ENCODE measurements at places on chromosomes 6 and 20. TPM values are rescaled to one million over a fixed set of nuclear protein-coding genes. Genes with fewer than 3 reads are reported as not detected.

GRCh38 chr6:135657207-135657606, 159.7 kb upstream of the AHI1 start:
- no peak for DNase-seq

GRCh38 chr6:26411751-26412150, 9.7 kb downstream of the BTN3A1 start:
- DNase-seq: no peak

DNA sequence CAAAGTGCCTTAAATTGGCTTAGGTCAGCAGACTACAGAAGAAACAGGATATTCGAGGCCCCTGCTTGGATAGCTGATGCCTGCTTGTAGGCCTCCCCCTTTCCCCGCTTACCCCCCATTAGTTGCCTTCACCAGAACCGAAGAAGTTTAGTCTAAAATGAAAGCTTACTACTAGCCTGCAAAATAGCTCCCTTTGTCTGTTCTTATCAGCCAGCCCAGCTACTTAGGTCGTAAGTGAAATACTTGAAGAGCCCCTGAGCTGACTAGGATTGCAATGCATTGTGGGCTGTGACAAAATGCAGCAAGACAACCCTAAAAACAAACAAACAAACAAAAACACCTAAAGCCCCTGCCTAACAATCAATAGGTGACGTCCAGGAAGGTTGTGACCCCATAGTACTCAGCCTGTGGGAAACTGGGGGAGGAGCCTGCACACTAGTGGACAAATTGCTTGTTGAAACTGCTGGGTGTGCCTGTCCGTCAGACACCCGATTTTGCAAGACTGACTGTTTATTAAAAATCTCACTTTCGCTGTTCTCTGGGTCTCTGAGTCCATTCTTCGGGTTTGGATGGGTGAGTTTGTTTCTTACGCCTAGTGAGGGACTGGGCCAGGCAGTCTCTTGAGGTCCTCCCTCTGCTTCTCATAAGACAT, 105.0 kb upstream of the DUSP22 start:
- no peak for DNase-seq

- DNase-seq: no peak
These were observed 6.5 kb downstream of the SLPI start for GRCh38 chr20:45247865-45248264.

DNA sequence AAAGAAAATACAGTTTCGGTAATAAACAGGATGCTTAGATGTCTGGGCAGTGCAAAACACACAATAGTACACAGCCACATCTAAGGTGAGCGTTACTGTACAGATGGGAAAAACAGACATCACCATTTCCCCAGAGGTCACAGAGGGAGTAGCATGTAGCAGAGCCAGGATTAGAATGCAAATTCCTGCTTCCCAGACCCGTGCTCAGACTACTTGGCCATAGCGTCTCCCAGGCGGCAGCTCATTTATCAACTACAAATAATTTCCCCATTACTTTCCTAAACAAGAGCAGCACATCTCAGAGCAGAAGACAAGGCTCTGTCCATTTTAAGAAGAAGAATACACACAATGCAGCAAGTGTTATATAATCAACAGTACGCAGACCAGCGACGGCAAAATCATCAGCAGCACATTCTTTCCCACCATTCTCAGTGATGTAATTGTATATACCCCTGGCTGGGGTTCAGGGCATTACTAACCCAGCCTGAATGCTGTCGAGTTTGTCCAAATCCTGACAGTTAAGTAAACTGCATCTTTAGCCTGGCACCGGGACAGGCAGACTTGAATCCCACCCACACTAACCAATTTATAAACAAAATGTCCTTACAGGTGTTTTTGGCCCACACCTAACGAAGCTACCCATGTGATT, 61.9 kb downstream of the CNKSR3 start:
- DNase-seq: no peak

DNA sequence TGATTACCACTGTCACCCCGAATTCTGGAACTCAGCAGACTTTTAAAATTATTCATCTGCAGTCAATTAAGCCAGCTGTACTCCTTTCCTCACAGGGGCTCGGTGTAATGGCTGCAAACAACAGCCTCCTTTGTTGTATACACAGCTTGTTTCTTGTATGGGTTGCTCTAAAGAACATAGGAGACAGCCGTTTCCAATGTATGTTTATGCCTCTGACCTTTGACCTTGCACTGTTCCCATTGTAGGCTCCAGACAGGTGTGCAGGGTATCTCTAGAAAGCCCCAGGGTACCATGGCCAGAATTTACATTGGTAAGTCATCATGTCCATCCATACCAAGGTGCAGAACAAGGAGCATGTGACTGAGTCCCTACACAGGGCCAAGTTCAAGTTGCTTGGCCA, 11.5 kb upstream of the TENT5A start:
- DNase-seq: no peak

OR2H2 gene
- total RNA-seq: not detected

- DNase-seq: no peak
These were observed 57.0 kb upstream of the GNRH2 start for GRCh38 chr20:2986466-2986865.

GRCh38 chr6:44237021-44237812, 9.7 kb upstream of the HSP90AB1 start:
- peak; percentile 97 for DNase-seq

GRCh38 chr6:149246691-149247384, 70.7 kb upstream of the TAB2 start:
- DNase-seq: no peak

PEDS1 gene
- 98.6 TPM for total RNA-seq

GRCh38 chr6:129704708-129705107, 5.3 kb downstream of the ARHGAP18 start:
- no peak for DNase-seq

SLC17A2 gene
- total RNA-seq: not detected

TRIM40 gene
- total RNA-seq: not detected

EHMT2 gene
- total RNA-seq: 98.5 TPM

DNA sequence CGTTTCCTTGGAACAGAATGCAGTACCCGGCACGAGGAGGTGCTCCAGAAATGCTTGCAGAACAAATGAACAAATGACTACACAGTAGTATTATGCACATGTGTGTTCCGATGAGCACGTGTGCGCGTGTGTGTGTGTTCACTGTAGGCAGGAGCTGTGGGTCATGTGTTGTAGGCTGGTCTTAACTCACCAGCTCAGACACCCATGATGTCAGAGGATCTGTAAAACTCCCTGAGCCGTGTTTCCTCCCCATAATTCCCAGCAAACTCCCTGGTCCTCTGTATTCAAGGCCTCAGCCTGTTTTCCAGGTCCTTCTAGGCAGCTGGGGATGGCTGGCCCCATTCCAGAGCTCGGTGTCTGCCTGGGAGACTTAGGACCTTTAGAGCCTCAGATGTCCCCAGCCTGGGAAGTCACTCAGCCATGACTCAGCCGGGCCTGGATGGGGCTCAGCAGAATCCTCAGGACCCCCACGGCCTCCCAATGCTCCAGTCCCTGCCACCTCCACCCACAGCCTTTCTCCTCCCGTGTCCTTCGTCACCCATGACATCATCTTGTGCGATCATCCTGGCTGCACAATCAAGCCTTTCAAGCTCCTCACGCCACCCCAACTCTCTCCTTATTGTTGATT, 475.0 kb upstream of the SULF2 start:
- no peak for DNase-seq

SOX18 gene
- total RNA-seq: not detected

TP53INP2 gene
- total RNA-seq: 4.3 TPM

EPB41L1 gene
- 76.8 TPM for total RNA-seq

DNA sequence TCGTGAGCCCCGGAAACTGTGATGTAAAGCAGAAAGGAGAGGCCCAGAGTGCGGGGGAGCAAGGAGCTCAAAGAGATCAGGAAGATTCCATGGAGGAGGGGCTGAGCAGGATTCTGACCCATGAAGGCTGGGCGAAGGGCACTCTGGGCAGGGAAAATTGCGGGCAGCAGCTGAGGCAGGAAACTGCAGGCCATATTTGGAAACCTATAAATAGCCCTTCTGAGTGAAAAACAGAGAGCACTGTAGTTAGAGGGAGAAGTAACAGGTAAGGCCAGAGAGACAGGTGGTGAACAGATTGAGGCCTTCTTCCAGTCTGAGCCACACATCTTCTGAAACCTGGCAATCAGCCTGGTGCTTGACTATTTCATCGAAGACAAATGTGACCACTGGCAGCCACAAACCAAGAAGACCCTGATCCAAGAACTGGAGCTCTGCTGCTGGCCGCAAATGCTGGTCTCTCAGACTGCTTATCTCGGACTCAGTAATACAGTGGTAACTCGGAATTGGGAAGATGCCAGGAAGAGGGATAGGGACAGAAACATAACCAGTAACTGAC, 14.1 kb upstream of the BEND3 start:
- no peak for DNase-seq

CAPN11 gene
- not detected for total RNA-seq

TCP11 gene
- not detected for total RNA-seq

All from HT-29 (cell line).